ENCODE measurements at places on chromosomes 1 and 21. TPM values are rescaled to one million over a fixed set of nuclear protein-coding genes. Genes with fewer than 3 reads are reported as not detected.

- no peak overlapping the region for H3K4me3 ChIP-seq
- no peak for DNase-seq
- no peaks in the 10 kb centered on the region for H3K4me1 ChIP-seq
- peaks cover 22% of the 10 kb centered on the region for H3K27me3 ChIP-seq
Observed at GRCh38 chr1:197937381-197937780, 20.2 kb downstream of the LHX9 start.

GRCh38 chr1:159005676-159006075 is 4.0 kb upstream of the IFI16 start:
- H3K27ac ChIP-seq: no peak overlapping the region
- peaks cover 20% of the 10 kb centered on the region for H3K4me1 ChIP-seq
- no peak for DNase-seq

- no peak for DNase-seq
- H3K4me1 ChIP-seq: no peaks in the 10 kb centered on the region
- H3K27ac ChIP-seq: no peak overlapping the region
- no peak overlapping the region for H3K4me3 ChIP-seq
- peaks cover 16% of the 10 kb centered on the region for H3K36me3 ChIP-seq
Observed at GRCh38 chr1:6857831-6858230, 72.6 kb downstream of the CAMTA1 start.

The LAD1 gene
- total RNA-seq: not detected

- peaks cover 24% of the 10 kb centered on the region for H3K36me3 ChIP-seq
- DNase-seq: no peak
- no peaks in the 10 kb centered on the region for H3K4me1 ChIP-seq
- no peak overlapping the region for H3K27ac ChIP-seq
Observed at GRCh38 chr1:233197940-233198339, 97.6 kb downstream of the PCNX2 start.

DNA sequence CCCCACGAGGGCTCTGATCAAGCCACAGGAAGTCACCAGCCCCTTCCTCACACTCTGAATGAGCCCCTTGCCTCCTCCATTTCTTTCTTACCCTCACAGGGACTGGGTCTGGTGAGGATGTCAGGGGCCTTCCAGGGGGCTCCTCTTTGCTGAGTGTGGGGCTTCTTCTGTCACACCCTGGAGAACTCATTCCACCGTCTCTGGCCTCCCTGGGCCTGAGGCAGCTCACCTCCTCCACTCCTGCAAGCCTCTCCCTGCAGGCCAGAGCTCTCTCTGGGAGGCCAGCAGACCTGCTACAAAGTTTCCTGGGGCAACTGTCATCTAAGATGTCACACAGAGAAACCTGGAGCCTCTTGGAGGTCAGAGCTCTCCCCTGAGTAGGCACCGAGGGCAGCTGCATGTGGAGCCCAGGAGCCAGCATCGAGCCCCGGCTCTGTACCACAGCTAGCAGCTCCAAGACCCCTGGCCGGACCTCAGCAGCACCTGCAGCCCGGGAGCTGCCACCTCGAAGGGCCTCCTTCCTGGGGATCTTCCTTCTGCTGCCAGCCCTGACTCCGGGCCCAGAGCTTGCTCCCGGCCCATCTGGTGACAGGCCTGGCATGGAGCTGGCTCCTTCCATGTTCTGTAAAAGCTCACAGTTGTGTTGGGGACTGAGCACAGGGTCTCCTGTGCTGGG is 1.1 kb downstream of the SPOCD1 start:
- no peak for DNase-seq
- H3K4me3 ChIP-seq: no peak overlapping the region
- H3K4me1 ChIP-seq: peaks cover 6% of the 10 kb centered on the region
- H3K36me3 ChIP-seq: no peaks in the 10 kb centered on the region
- H3K27me3 ChIP-seq: no peaks in the 10 kb centered on the region

DNA sequence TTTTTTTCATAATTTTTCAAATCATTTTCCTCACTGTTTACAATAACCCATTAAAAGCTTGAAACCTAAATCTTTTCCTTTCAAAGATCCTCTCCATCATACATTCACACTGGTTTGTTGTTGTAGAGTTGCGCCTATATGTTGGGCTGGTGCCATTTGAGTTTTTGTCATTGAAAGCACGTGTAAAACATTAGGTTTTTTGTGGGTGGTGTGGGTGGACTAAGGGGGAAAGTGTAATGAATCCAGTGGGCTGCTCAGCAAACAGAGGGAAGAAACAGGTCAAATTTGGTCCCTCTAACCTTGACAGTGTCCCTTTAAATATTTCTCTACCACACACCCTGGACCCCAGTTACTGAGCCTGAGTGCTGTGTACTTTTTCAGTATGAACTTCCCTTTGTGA is 46.8 kb downstream of the KDM1A start:
- H3K27ac ChIP-seq: no peak overlapping the region
- DNase-seq: no peak
- H3K36me3 ChIP-seq: peaks cover 56% of the 10 kb centered on the region
- no peak overlapping the region for H3K4me3 ChIP-seq

The TDRD10 gene
- total RNA-seq: not detected

DNA sequence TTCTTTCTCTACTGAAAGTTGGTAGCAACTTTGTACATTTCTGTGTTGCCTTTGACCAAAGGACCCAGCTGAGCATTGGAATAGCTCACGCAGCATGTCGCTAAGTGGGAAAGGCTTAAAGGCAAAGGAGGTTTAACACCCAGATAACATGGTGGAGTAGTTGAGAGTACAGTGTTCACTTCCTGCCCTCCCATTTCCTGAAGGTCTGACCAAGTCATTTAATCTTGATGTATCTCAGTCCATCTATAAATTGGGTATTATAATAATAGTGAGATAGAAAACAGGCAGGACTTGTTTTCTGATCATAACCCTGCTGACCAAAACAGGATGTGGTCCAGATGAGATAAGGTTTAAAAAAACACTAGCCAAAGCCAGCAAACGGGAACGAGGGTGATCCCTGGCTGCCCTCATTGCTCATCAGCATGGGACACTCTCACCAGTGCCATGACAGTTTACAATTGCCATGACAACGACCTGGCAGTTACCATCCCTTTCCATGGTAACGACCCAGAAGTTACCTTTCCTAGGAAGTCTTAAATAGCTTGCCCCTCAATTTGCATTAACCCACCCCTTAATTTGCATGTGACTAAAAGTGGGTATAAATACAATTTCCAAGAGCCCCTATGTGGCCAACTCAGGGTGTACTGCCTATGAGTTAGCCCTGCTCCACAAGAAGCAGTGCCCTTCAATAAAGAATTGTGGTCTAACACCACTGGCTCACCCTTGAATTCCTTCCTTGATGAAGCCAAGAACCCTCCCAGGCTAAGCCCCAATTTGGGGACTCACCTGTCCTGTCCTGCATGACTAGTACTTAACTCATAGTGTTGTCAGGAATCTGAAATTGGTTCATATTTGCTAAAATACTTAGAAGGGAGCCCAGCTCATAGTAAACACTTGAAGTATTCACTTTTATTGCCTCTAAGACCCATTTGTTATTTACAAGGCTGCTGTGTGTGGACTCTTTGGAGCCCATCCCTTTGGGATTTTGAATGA is 28.4 kb upstream of the FHAD1 start:
- DNase-seq: no peak
- H3K27me3 ChIP-seq: peaks cover 4% of the 10 kb centered on the region
- H3K27ac ChIP-seq: no peak overlapping the region
- H3K4me1 ChIP-seq: no peaks in the 10 kb centered on the region
- H3K4me3 ChIP-seq: no peak overlapping the region

GRCh38 chr1:117609471-117609911 is 3.6 kb downstream of the TENT5C start:
- H3K36me3 ChIP-seq: peaks cover 41% of the 10 kb centered on the region
- peaks cover 81% of the 10 kb centered on the region for H3K4me1 ChIP-seq
- no peak overlapping the region for H3K27ac ChIP-seq
- H3K27me3 ChIP-seq: no peaks in the 10 kb centered on the region
- no peak for DNase-seq

The ACOT11 gene
- total RNA-seq: 0.15 TPM

- no peak for DNase-seq
- no peaks in the 10 kb centered on the region for H3K27me3 ChIP-seq
- no peaks in the 10 kb centered on the region for H3K4me1 ChIP-seq
- H3K36me3 ChIP-seq: no peaks in the 10 kb centered on the region
- no peak overlapping the region for H3K4me3 ChIP-seq
Observed at GRCh38 chr1:179015396-179015795, 10.3 kb upstream of the FAM20B start.

The TMEM52 gene
- 0.62 TPM for total RNA-seq

- DNase-seq: no peak
- H3K4me1 ChIP-seq: no peaks in the 10 kb centered on the region
- H3K27ac ChIP-seq: no peak overlapping the region
Observed at GRCh38 chr1:87051965-87052364, 137.5 kb downstream of the HS2ST1 start.

DNA sequence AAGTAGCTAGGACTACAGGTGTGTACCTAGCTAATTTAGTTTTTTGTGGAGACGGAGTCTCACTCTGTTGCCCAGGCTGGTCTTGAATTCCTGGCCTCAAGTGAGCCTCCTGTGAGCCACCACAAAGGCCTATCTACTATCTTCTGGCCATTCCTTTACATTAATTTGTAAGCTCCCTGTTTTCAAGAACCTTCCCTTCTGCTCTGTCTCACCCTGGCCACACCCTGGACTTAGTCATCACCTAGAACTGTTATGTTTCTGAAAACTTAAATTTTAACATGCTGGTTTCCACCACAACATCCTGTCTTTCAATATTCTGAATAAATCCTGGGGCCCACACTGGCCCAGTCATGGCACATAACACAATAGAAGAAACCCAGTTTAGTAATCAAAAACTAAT is 4.9 kb upstream of the B4GALT3 start:
- peak overlapping the region; percentile 68 for H3K4me3 ChIP-seq
- DNase-seq: peak; percentile 19
- peak overlapping the region; percentile 80 for H3K27ac ChIP-seq
- H3K27me3 ChIP-seq: no peaks in the 10 kb centered on the region
- peaks cover 82% of the 10 kb centered on the region for H3K4me1 ChIP-seq

GRCh38 chr1:18569251-18569650 is 61.4 kb upstream of the PAX7 start:
- no peak overlapping the region for H3K4me3 ChIP-seq
- no peak for DNase-seq
- H3K27me3 ChIP-seq: no peaks in the 10 kb centered on the region
- H3K27ac ChIP-seq: no peak overlapping the region
- H3K36me3 ChIP-seq: no peaks in the 10 kb centered on the region

The CASQ1 gene
- total RNA-seq: not detected

The MAPKAPK2 gene
- 167 TPM for total RNA-seq

- H3K4me1 ChIP-seq: peaks cover 24% of the 10 kb centered on the region
- no peaks in the 10 kb centered on the region for H3K27me3 ChIP-seq
- H3K36me3 ChIP-seq: no peaks in the 10 kb centered on the region
- H3K27ac ChIP-seq: no peak overlapping the region
- no peak overlapping the region for H3K4me3 ChIP-seq
Observed at GRCh38 chr1:151949371-151950193, 40.3 kb upstream of the THEM4 start.

- H3K27me3 ChIP-seq: no peaks in the 10 kb centered on the region
- H3K36me3 ChIP-seq: peaks cover 46% of the 10 kb centered on the region
- no peak overlapping the region for H3K27ac ChIP-seq
Observed at GRCh38 chr1:226066415-226067078, 4.0 kb downstream of the H3-3A start.

The ARHGAP30 gene
- total RNA-seq: 204 TPM

The C1orf52 gene
- total RNA-seq: 55.6 TPM

The LCE1C gene
- total RNA-seq: not detected

DNA sequence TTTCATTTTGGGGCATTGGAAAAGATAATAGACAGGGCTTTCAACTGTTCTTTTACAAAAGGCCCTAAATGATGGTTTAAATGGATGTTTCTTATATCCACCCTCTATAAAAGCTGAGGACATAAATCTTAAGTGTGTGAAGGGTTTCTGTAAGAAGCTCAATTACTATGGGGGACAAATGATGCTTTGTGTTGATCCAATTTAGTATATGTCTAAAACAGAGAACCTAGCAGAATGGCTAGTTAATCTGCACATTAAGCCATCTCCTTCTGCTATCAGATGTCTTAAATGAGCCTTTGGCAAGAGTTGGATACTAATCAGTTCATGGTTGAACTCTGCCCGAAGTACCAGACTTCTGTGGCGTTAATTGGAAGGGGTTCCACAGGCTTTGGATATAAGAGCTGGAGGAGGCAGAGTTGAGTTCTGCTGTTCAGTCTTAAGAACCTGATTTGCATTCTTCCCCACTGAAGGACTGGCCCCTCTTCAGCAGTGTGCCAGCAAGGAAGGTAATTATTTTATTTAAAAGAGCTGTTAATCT is 43.1 kb downstream of the PTGFRN start:
- no peaks in the 10 kb centered on the region for H3K36me3 ChIP-seq
- no peak for DNase-seq
- H3K4me1 ChIP-seq: no peaks in the 10 kb centered on the region

DNA sequence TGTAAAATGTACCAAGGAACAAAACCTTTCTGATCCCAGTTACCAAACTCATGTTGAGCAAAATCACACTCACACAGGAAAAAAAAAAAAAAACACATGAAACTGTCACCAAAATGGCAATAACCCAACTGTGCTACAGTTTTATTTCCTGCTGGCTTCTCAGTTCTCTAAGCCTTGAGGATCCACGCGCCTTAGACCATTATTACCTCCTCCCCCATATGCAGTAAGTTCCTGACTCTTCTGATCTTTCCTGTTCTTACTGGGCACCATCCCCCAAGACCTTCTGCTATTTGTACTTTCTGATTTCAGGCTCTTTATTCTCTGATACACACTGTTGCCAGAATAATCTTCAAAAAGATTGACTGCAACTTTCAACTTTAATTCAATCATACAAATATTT is 79.6 kb downstream of the SLC45A1 start:
- peak overlapping the region; percentile 71 for H3K27ac ChIP-seq
- H3K4me1 ChIP-seq: peaks cover 45% of the 10 kb centered on the region
- H3K27me3 ChIP-seq: no peaks in the 10 kb centered on the region
- H3K4me3 ChIP-seq: peak overlapping the region; percentile 84
- H3K36me3 ChIP-seq: peaks cover 39% of the 10 kb centered on the region
- peak; percentile 46 for DNase-seq

The TRIM17 gene
- 0.30 TPM for total RNA-seq

- no peaks in the 10 kb centered on the region for H3K27me3 ChIP-seq
- H3K4me3 ChIP-seq: no peak overlapping the region
- no peaks in the 10 kb centered on the region for H3K4me1 ChIP-seq
- no peak for DNase-seq
- H3K27ac ChIP-seq: no peak overlapping the region
Observed at GRCh38 chr1:221011145-221011544, 131.9 kb downstream of the HLX start.

The NOS1AP gene
- total RNA-seq: not detected

DNA sequence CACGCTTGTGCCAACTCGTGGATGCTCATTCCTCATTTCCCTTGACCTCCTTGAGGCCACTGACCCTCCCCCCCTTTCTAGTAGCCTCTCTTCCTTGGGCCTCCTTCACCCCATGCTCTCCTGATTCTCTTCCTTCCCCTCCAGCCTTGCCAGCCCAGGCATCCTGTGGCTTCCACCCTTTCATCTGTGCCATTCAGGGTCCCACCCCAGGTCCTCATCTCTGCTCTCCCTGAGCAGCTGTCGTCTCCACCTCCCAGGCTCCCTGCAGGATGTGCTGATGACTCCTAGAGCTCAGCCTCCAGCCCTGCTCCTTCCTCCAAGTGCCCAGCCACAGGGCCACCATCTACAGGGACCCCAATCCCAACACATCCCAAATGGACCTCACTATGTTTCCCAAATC is 197.4 kb downstream of the GRIK3 start:
- H3K4me3 ChIP-seq: no peak overlapping the region
- H3K4me1 ChIP-seq: no peaks in the 10 kb centered on the region
- H3K36me3 ChIP-seq: no peaks in the 10 kb centered on the region
- no peak for DNase-seq
